ENCODE measurements at places on chromosomes 13 and 19. TPM values are rescaled to one million over a fixed set of nuclear protein-coding genes. Genes with fewer than 3 reads are reported as not detected.

DNA sequence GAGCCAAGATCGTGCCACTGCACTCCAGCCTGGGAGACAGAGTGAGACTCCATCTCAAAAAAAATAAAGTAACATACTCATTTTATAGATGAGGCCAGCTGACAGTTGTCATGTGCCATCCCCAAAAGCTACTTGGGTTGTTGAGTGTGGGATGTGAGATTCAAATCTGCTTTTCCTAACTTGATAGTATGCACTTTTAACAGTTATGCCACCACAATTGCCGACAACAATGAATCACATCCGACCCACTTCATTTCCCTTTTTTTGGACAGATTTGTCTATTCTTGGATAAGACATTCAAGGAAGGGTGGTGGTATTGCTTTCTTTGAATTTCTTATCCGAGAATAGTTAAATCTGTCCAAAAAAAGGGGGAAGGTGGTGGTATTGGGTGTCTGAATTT is 16.3 kb upstream of the DNMT1 start:
- no peak for DNase-seq

DNA sequence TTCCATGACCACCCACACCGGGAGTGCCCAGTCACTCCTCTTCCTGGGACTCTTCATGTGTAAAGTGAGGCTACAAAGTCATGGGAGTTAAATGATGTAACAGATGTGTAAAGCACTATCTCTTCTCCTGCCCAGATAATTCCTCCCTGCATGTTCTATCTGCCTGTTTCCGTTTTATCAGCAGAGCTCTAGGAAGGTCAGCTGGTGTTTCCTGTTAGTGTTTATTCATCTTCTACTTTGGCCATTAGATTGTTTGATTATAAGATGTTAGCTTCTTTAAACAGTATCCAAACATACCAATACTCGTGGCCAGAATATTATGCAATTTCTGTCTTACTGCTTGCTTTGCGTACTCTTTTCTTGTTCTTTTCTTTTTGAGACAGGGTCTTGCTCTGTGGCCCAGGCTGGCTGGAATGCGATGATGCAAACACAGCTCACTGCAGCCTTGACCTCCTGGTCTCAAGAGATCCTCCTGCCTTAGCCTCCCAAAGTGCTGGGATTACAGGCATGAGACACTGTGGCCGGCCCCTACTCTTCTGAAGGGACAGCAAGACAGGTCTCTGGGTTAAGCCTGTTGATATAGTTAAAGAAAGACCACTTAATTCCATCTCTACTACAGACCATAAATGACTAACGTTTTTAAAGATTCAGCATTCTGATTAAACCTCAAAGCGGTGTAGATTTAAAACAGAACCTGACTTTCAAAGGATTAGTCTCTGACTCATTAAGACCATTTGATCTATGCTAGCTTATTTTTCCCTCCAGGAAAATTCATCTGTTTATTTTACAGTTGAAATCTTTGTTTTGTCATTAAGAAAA is 97.4 kb upstream of the AKAP11 start:
- DNase-seq: no peak

- no peak for DNase-seq
Observed at GRCh38 chr19:38989066-38989605, 13.6 kb upstream of the FBXO17 start.

DNA sequence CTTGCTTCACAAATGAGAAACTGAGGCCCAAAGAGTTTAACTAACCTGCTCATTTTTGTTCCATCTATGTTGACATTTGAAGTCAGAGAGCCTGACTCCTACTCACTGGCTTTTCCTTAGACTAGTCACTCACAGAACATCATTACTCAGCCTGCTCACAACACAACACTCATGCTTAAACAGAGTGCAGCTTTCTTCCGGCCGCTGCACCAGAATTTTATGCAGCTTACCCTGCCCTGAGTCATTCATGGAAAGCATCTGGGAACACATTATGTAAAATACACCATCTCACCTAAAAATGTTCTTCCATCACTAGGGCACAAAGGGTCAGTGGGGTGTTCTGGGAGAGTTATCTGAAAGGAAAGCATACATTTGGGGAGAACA is 303.4 kb downstream of the SPRY2 start:
- DNase-seq: no peak

- no peak for DNase-seq
Observed at GRCh38 chr19:39334444-39334976, 1.3 kb downstream of the GMFG start.

DNA sequence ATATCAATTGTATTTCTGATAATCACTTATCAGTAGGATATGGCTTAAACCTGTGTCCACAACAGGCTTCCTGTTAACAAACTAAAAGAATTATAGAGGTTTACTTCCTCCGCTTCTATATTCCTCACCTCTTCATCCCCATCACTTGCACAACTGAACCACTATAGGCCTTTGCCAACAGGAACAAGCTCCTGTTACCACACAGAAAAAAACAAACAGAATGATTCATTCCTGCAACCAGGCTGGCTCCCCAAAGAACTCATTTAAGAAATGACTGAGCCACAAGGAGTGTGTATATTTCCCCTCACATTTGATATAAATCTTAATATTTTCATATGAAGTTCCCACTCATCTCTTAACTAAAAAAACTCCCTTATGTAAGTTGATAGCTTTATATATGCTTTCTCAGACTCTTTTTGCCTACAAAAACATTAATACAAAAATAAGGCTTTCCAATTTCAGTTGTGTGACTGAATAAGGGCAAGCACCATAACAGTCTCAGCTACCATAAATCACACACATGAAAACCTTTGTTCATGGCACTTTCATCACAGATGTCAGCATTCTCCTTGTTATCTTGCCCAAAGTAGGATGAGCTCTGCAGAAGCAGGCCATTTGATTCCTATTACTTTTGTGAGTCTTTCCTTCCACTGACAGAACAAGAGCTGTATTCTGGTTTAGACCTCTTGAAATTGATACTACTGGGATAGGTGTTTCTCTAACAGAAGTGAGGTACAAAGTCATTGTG is 366.8 kb downstream of the SLITRK1 start:
- no peak for DNase-seq

DNA sequence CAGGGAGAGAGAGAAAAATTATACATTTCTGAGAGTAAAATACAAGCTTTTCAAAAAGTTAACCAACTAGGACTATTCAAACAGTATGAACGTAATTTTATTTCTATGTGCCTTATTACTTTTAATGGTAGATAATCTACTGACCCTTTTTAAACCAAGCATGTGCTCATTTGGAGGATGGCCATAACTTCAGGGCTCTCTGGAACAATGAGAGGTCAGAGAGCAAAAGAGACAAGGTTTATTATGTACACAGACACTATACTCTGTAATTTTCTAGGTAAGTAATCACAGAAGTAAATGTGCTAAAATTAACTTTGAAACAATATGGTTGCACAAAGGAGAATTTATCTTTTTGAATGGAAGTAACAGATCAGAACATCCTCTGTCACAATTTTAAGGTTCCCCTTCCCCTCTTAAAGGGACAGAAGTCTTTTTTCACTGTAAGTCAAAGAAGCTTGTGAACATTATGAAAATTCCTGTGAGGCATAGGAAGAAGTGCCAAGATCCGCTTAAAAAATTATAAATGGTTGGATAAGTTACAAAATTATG is 1.0 kb downstream of the POSTN start:
- no peak for DNase-seq

- no peak for DNase-seq
Observed at GRCh38 chr13:66745307-66745706, 484.8 kb downstream of the PCDH9 start.

DNA sequence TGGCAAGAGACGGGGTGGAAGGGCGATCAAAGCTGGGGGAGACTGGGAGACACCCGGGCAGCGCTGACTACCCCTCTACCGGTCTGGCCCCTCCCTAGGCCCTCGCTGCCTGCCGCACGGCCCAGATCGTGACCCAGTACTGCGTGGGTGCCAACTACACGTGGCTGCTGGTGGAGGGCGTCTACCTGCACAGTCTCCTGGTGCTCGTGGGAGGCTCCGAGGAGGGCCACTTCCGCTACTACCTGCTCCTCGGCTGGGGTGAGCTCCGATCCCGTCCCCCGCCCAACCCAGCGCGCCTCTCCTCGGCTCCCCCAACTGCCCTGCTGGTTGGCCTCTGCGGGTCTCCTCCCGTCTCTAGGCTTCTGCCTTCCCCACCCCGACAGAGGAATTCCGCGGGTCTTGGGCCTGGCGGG is 8.8 kb downstream of the GIPR start:
- peak; percentile 65 for DNase-seq

DNA sequence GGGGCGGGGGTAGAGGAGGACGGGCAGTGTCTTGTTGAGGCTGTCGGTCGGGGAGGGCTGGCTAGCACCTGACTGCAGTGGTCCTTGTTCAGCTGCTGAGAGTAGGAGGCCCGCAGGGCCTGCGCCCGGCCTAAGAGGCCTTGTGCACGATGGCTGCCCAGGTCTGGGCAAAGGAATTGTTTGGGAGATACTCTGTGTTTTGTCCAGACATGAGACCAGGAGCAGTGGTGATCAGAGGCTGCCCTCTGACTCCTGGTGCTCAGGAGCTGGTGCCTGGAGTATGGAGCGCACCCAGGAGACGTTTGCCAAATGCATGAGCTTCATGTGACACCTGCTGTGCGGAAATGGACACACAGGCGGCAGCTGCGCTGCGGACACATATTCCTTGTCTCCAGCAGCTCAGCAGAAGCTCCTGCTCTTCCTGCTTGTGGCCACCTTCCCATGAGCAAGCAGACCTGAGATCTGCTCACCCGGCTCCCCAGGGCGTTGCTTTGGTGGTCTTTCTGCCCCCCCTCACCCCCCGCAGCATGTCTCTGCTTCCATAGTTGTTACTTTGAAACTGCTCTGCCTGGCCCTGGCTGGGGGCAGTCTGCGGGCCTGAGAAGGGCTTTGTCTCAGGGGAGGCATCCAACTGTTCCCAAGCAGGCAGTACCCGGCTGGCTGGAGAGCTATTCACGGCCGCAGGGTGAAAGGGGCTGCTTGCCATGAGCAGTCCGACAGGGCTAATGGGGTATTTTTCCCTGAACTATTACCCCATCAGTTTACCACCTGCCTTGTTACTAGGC is 163.9 kb downstream of the TEX29 start:
- no peak for DNase-seq

GRCh38 chr19:42330241-42330711 is 4.8 kb downstream of the MEGF8 start:
- DNase-seq: no peak

DNA sequence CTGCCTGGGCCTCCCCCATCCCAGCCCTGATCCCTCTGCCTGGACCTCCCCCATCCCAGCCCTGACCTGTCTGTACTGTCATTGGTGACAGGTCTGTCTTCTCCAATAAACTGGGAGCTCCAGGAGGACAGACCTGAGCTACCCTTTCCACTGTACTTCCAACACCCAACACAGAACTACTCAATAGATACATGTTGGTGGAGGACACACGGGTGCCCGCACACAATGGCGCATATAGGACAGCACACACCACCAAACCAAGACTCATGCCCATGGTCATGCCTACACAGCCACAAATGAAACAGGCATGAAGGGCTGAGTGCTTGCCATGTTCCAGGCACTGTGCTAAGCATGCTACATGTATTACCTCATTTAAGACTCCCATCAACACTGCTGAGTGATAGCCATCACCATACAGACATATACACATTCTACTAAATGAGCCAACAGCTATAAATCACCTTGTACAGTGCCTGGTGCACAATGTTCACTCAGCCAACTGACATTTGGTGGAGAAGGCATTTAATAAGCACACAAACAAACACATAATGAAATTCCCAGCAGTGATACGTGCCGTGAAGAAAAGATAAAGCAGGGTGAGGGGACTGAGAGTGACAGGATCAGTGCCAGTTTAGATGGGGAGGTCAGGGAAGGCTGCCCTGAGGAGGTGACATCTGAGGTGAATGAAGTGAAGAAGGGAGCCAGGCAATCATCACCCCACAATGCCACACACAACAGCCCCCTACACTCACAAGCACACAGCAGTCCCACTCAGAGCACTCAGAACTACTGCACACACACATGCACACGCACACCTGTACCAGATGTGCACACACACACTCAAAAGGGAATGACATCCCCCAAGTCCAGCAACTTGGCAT is 857 bp downstream of the POU2F2 start:
- no peak for DNase-seq

- peak; percentile 70 for DNase-seq
Observed at GRCh38 chr19:49746206-49746958, 16.7 kb downstream of the TSKS start.

DNA sequence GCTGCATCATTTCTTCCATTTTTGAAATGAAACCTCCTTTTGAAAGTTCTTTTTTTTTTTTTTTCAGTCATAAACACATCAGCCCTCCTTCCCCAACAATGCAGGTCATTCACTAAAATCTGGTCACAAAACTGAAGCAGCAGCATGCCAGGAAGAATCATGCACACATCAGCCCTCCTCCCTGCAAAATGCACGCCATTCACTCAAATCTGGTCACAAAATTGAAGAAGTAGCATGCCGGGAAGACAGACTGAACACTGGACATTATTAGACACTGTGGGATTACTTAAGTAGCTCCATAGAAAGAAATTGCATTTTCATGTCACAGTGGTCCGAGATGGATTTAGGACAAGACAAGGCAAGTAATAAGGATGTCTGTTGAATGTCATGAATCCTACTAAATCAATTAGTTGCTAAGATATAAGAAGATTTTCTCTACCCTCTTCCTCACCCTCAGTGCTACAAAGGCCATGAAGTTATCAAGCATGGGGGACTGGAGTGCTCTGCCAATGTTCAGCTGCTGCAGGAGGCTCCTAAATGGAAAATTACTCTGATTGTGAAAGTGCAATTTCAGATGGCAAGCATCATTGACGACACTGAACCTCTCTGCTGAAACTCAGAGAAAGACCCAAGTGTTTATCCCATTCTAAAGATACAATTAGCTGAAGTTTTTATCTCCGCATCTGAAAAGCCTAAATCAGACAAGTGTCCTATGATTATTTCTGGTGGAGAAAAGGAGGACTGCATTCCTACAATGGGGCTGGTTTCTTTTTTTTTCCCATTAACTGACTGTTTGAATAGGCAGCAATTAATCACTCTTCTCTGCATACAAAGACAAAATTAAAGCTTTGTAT is 913.2 kb downstream of the DIAPH3 start:
- DNase-seq: no peak

DNA sequence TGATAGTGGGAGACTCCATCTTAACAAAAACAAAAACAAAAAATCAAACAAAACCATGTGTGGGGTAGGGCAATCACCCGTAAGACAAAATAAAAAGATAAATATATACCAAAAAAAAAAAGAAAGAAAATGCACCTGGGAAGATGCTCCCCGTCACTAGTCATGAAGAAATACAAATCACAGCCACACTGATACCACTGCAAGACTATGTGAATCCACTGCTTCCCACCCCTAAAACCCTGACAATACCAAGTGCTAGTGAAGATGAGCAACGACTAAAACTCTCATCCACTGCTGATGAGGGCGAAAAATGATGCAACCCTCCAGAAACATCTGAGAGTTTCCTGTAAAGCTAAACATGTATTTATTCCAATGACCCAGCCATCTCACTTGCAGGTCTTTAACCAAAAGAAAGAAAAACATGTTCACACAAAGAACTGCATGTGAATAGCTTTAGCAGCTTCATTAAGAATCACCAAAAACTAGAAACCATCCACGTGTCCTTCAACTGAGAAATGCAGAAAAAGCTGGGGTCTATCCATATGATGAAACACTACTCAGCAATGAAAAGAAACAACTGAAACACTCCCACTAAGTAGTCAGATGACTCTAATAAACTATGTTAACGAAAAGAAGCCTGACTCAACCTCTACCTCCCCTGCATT is 31.7 kb downstream of the BRD4 start:
- no peak for DNase-seq

Gene SIGLEC14
- 20.3 TPM for total RNA-seq

Gene BEST2
- not detected for total RNA-seq

Gene CLDN10
- total RNA-seq: 1.6 TPM

Gene GJA3
- total RNA-seq: not detected

Gene IGFL3
- total RNA-seq: not detected

Gene KLF1
- total RNA-seq: 0.24 TPM

Gene METTL21C
- total RNA-seq: not detected

Gene TLE6
- 4.2 TPM for total RNA-seq

Measured in lower lobe of right lung (tissue), 2 donors.